ENCODE measurements at places on chromosomes 7 and 10. TPM values are rescaled to one million over a fixed set of nuclear protein-coding genes. Genes with fewer than 3 reads are reported as not detected.

Gene ZNF775
- total RNA-seq, result 11.3 TPM

Gene FAM237B
- total RNA-seq, result not detected

- DNase-seq, result no peak
Observed at GRCh38 chr7:101996876-101997275, 179.4 kb downstream of the CUX1 start.

- no peak for DNase-seq
Observed at GRCh38 chr7:150992833-150993302, 2.1 kb downstream of the NOS3 start.

GRCh38 chr7:23893942-23894891 lies 184.2 kb downstream of the STK31 start:
- no peak for DNase-seq

DNA sequence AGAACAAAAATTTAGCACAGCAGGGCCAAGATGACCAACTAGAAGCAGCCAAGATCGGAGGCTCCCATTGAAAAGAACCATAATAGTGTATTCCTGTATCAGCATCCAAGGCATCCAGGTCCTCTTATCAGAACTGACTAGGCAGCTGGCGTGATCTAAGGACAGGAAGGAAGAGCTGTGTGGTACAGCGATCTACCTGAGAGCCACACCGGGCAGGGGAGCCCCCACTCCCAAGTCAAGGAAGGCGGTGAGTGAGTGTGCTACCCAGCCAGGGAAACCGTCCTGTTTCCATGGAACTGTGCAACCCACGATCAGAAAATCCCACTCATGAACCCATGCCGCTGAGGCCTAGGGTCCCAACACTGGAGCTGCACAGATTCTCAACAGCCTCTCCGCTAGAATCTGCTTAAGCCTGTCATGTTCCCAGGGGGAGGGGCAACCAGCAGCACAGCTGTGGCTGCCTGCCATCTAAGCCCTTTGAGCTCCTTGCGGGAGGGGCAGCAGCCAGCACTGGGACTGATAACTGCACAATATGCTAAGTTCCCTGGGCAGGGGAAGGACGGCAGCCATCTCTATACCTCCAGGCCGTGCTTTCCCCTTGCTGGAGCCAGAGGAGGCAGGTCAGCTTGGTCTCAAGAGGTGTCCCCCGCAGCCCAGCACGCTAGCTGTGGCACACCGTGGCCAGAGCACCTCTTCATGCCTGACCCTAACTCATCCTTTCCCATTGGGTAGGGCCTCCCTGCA lies 213.0 kb upstream of the SMIM30 start:
- no peak for DNase-seq

DNA sequence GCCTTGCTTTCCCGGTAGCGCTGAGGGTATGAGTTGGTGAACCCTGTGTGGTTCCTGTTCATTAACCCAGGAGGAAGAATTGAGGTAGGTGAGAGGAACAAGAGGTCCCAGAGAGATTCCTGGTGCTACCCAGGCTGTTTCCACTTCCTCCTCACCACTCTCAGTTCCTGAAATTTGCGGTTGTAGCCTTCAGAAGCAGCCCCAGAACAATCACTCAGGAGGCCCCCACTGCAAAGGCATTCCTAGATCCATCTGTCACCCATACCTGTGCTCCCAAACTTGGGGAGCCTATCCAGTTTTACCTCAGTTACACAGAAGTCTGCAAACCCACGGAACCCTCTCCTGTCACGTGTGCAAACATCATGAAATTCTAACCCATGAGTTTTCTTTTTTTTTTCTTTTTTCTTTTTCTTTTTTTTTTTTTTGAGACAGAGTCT lies 9.0 kb upstream of the PIP4K2A start:
- DNase-seq, result no peak

GRCh38 chr7:24381894-24382505 lies 98.0 kb downstream of the NPY start:
- DNase-seq, result no peak

Measured in mucosa of descending colon (tissue), 3 donors.